Spinal cord (tissue), 10 donors: ENCODE measurements at places on chromosomes 12 and 14. TPM values are rescaled to one million over a fixed set of nuclear protein-coding genes. Genes with fewer than 3 reads are reported as not detected.

Gene SLC5A8
- total RNA-seq, result 0.22 TPM

Gene SMAGP
- 17.6 TPM for total RNA-seq

Gene TSPAN9
- total RNA-seq, result 27.6 TPM

Gene NRXN3
- 21.9 TPM for total RNA-seq

Gene KRT86
- total RNA-seq, result 0.10 TPM

Gene GARIN6
- total RNA-seq, result not detected

Gene LARP4
- 31.9 TPM for total RNA-seq

Gene ZNF705A
- not detected for total RNA-seq

DNA sequence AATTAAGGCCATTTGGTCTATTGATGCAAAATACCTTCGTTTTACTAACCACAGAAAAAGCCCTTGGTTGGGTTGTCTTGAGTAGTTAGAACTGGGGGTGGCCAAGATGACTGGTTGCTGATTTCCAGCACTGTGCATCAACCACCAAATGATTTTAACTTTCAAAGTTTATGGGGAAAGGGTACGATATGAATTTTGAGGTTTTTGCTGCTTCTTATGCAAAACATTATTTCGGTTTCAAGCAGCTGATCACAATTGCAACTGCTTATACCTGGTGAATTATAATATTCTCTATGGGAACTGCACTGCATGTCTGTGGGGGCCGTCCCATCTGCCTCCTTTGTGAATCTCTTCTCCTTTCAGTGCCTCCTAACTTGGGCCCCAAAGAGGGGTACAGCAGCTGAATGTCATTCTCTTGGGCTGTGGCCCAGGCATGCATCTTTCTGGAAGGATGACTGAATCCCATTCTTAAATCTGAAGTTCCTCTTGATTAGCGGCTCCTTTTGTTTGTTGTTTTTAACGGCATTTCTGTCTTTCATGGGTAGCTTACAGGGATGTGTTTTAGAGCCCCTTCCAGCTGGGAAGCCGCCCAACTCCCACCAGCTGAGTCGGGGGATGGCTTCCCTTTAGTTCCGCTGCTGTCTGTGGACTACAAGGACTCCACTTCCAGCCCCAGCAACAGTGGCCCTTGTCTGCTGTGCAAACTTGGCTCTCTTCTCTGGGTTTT is 479.8 kb downstream of the ZFP36L1 start:
- no peak for DNase-seq

GRCh38 chr12:77577791-77578190 is 252.9 kb upstream of the NAV3 start:
- peak; percentile 15 for DNase-seq

DNA sequence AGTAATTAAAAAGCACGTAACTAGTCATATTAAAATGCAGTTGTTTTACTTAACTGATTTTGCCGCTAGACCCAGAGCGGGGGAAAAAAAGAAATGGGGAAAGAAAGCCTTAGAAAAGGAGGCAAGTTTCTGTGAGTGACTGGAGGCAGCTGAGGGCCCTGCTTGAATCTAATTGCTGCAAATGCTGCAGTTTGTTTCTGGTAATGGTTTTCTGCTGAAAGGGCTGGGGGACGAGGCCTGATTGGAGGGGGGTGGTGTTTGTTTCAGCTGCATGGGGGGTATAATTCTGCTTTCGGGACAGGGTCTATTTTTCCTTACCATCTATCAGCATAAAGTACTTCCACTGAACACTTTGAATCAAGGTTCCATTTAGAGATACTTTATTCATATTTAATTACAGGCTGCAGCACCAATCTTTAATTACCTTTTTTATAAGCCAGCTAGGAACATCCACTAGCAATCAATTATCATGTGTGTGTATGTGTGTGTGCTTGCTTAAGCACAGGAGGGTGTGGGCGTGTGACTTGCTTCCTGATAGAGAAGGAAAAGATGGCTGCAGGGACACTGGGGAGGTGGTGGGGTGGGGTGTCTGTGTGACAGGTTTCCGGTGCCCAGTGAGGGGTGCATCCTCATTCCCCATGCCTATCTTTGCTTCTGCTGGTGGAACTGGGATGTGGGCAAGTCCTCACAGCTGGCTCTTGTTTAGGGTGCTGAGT is 83.4 kb downstream of the ADCK1 start:
- peak; percentile 90 for DNase-seq

DNA sequence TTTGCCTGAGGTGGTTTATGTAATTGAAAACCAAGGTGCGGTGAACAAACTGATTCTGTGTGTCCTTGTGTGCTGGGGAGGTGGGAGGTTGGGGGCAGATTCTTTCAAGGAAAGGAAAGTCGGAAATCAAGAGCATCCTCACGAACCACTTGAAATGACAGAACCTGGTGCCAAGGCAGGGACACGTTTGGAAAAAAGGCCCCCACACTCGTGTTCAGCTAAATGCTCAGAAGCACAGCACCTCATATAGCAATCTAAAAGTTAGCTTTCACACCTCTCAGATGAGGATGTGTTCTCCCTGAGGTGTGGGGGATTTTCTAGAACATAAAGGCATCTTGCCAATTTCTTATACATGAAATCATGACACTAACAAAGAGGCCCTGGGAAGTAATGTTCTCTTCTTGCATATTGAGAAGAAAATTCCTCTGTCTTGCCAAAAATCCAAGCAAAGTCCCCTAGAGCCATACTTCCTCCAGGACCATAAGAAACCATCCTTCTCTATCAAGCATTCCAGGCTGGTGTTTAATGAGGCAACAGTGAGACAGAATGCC is 119.6 kb downstream of the PLXNC1 start:
- DNase-seq, result no peak

DNA sequence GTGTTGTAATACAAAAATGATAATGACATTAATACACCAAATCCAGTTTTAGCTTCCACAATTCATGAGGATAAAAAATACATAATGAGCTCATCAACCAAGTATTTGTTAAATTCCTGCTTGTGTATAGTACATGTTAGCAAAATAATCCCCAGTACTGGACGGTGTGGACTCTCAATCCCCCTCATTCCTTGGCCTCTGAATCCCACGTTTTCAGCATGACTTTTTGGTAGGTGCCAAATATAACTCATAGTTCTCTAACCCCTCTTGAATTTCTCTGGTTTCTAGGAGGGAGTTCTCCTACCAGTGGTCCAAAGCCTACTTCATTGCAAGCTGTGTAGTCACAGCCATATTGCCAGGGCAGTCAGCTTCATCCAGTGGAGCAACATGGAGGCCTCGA is 41.4 kb upstream of the EPS8 start:
- no peak for DNase-seq

GRCh38 chr12:77070800-77071449 is 5.6 kb upstream of the E2F7 start:
- no peak for DNase-seq

- no peak for DNase-seq
Observed at GRCh38 chr14:100747736-100748135, 21.0 kb downstream of the DLK1 start.

DNA sequence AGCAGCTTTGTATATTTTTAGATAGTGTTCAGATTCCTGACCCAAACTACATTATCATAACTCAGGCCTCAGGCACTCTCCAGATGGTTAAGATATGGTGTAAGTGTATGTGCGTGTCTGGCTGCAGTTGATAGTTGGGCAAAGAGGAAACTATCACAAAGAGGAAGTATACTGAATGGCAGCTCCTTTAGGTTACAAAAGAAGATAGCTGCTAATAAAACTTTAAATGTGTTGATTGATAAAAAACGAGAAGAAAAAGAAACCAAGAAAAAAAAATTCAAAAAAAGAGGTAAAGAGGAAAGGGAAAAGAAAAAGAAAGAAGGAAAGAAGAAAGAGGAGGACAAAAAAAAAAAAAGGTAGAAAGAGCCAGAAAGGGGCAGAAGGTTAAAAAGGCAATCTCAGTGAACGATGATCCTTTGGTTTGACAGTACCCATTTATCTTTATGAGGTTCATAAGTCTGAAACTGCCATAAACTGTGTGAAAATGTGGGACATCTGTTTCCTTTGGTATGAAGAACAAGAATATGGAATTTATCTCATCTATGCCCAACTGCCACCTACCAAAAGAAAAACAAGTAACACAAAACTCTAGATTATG is 42.2 kb downstream of the TAOK3 start:
- DNase-seq, result no peak

DNA sequence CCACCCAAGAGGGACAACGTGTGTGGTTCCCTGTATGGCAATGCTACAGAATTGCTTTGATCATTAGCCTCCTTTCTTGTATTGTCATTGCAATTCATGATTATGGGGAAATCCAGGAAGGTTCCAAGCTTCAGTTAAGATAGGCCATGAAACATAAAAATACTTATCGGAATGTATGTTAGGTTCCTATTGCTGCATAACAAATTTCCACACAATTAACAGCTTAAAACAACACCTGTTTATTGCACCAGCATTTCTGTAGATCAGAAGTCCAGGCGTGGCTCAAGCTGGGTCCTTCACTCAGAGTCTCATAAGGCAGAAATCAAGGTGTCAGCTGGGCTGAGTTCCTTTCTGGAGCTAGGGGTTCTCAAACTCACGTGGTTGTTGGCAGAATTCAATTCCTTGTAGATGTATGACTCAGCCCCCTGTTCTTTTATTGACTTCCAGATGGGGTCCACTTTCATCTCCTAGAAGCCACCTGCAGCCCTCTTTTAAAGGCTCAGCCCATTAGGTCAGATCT is 365.6 kb upstream of the TMPO start:
- no peak for DNase-seq

DNA sequence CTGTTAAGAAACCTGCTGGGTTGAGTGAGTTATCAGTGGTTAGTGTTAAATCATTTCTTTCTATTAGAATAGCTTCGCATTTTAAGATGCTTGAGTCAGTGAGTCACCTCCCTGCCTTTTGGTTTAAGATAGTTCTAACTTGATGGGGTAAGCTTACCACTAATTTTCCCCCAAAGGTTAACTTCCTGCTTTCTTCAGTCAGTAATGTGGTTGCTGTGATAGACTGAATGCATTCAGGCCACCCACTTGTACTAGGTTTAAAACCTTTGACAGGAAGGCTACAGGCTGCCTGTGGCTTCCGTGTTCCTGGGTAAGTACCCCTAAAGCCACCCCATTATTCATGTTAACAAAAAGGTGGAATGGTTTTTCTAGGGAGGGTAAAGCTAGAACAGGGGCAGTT is 25.3 kb downstream of the CLEC2A start:
- DNase-seq, result no peak

DNA sequence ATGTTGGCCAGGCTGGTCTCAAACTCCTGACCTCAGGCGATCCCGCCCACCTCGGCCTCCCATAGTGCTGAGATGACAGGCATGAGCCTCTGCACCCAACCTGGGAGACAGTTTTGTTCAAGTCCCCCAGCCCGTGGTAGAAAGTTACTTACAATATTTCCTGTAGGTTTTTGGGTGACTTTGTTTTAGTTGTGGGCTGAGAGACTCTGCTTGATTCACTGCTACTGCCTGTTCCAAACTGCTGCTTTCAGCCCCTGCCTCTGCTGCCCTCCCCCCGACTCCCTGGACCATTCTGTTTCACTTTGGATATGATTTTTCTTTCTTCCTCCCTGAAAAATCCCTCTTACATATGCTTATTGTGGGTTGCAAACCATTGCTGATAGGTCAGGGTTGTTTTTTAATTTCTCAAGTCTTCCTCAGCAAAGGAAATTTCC is 13.4 kb upstream of the PCNX1 start:
- no peak for DNase-seq

DNA sequence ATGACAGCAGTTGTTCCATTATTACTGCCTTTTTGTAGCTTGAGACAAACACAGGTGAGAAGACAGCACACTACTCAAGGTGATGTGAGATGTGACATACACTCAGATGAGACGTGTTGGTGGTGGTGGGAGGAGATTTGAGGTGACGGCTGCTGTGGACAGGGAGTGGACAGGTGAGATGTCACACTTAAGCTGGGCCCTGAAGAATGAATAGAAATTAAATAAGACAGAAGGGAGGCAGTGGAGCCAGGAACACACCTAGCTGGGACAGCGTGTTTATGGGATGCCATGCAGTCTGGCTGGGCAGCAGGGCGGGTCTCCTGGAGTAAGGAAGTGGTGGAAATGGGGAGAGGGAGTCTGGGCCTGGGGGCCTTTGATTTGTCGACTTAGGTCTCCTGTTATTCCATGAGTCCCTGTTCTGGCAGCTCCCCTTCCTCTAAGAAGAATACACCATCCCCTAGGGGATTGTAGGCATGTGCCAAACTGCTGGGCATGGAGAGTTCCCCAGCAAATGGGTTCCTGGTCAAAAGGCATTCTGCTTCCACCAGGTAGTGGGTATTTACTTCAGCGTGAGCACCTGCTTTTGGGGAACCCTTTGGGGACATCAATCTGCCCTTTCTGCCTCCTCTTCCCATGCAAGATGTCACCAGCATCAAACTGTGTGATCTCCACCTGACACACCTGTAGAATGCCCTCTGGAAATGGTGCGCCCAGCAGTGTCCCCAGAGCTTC is 71.2 kb upstream of the ESRRB start:
- no peak for DNase-seq

- DNase-seq, result peak; percentile 81
Observed at GRCh38 chr14:105489542-105490266, 1.3 kb upstream of the TEDC1 start.

DNA sequence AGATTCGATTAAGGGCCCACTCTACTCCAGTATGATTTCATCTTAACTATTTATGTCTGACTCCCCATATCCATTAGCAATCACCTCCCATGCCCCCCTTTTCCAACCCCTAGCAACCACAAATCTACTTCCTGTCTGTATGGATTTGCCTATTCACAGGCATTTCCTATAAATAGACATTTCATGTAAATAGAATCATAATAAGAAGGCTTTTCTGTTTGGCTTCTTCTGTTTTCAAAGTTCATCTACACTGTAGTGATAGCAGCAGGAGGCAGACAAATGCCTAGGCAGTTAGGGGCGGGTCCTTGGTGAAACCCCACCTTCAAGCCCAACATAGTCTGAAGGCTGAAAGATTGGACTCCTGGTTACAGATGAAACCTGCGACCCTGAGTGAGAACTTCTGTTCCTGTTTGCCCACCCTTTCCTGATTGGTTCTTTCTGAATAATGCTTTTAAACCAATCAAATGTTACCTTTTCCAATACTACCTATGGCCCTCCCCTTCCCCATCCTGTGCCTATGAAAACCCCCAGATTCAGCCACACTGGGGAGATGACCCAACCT is 62.1 kb upstream of the HECTD1 start:
- no peak for DNase-seq

DNA sequence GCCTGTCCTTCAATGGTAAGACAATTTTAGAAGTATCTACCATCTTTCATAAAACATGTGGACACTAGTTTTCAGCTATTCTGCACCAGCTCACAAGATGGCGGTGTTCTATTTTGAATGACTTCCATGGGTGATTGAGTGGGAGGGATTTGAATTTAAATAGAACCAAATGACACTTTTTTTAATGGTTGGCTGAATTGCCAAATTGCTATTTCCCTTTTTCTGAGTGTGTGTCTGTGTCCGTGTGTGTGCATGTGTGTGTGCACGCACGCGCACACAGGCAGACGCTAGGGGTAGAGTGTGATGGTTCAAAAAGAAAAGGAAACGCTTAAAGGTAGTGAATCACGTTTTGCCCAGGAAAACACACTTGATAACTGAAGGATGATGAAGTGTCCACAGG is 362.6 kb downstream of the DAD1 start:
- no peak for DNase-seq

DNA sequence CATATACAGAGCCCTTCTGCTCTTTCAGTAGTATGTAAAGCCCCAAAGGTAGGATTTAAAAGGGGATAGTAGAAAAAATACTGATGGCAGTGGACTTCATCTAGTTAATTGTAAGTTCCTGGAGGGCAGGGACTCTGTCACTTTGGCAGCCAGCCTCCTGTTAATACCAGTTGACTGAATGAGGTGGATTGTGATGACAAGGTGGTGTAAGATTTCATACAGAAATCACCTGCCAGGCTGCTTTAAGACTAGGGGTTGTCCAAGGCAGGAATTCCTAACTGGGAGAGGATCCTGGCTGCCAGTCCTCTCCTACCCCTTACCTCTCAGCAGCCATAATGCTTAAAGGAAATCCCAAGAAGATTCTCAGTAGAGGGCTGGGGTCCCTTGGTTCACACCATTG is 7.3 kb downstream of the DYRK2 start:
- DNase-seq, result no peak
